ENCODE measurements at places on chromosomes 2 and 18.

GRCh38 chr2:168180914-168181313 lies 66.5 kb downstream of the STK39 start:
- no peak for DNase-seq

GRCh38 chr2:65030476-65031332 lies 25.5 kb upstream of the CEP68 start:
- DNase-seq = no peak

DNA sequence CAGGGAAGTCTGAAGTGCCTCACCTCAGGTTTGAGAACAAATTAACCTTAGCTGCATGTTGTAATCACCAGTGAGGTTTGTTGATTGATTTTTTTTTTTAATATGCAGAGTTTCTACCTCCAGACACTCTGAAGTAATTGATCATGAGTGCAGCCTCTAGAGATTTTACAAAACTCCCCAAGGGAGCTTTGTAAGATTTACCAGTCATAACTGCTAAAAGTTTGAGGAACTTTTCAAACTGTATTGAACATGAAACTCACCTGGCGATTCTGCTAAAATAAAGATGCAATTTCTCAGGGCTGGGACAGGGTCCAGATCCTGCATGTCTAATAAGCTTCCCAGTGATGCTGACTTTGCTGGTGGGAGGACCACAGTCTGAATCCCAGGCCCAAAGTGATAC lies 339.6 kb upstream of the DCC start:
- no peak for DNase-seq

GRCh38 chr2:163364736-163365135 lies 371.1 kb downstream of the FIGN start:
- no peak for DNase-seq

DNA sequence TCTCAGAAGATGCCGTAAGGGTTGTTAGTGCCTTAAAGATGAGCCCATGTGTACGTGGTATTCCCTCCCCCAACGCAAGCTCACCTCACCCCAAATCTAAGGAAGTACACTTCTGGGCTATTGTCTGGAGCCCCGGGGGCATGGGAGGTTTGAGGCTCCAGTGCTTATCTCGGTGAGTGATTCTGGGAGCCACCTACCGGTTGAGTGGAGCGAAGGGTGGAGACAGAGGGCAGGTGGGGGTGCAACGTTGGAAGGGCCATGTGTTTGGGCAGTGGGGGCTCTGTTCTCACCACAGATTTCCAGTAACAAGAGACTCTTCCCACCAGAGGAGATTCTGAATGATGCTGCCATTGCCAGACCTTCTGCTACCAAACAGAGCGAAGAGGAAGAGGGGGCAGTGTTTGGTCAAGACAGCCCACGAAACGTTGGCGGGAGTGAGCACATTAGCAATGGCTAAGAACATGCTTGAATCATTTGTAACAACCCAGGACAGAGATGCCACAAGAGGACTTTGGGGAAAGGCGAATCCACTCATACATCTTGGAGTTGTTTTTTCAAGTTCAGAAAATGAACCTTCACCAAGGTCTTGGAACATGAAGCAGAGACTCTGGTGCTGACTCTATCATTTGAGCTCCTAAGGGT lies 38.7 kb downstream of the TWIST2 start:
- DNase-seq = no peak

DNA sequence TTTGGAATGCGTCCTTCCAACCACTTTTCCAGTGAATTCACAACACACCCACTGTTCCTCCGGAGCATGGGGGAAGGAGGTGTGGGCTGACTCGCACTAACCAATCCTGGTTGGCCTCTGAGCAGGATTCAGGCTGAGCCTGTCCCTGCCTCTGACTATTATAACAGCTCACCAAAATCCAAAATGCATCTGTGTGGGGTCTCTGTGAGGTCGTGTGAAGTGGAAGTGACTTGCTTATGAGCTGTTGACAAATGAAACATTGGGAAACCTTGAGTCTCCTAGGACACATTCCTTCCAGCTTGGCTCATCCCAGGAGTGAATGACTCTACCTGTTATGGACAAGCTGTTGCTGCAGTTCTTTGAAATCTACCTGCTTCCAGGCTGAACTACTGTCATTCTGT lies 1.5 kb downstream of the CIDEA start:
- no peak for DNase-seq

GRCh38 chr2:146579147-146579930 lies 1265.5 kb upstream of the ACVR2A start:
- DNase-seq = no peak

DNA sequence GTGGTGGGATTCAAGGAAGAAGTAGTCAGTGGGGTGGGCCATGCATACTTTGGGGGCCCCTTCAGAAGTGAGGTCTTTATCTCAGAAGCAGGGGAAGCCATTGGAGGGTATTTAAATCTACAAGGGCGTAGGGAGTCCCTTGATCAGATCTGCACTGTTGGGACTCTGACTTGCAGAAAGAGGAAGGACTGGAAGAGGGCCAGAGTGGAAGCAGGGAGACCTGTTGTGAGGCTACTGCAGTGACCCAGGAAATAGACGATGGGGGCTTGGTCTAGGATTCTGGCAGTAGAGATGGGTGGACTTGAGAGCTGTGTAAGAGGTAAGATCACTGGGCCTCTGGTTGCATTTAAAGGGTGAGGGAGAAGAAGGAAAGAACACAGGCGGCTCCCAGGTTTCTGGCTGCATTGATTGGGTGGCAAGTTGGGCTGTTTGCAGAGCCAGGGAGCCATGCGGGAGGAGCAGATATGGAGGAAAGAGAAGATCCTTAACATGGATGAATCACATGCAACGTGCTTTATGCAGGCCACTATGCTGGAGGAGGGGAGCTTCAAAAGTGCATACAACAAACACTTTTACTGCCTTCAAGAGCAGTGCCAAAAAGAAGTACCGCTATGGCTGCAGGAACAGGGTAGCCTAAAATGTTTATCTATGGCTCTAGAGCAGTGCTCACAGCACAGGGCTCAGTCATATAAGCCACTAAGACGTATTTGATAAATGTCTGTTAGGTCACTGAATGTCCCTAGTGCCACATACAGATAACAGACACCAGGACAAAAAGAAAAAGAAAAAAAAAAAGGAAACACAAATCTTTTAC lies 2.3 kb downstream of the SFXN5 start:
- DNase-seq = no peak

GRCh38 chr2:216299588-216299987 lies 72.7 kb downstream of the MARCHF4 start:
- no peak for DNase-seq

DNA sequence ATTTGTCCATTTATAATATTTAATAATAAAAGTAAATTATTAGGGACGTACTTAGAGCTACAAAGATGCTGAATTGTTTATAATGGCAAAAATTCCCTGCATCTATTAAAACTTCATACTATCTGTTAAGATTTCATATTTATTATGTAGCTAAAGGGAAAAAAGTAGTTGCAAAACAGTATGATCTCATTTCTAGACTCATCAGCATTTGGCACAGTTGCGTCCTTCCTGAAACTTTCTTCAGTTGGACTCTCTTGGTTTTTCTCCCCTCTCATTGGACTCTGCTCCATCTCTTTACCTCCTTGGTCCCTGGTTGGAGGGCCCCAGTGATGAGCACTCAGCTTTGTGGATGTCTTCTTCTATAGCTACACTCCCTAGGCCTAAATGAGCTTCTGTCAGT lies 99.6 kb downstream of the TMEM247 start:
- DNase-seq = no peak
